Activated T-helper 1 cell treated with anti-CD3 and anti-CD28 coated beads, Interleukin-12 subunit alpha, Interleukin-12 subunit beta, Interleukin-2, Interleukin-4 antibody, amounts not matched to agents 30 ng/mL and 10 ng/mL and 1 ng/mL, durations not matched to agents 14 hours and 24 hours and 36 hours (primary cell): ENCODE measurements at places on chromosomes 5 and 9. TPM values are rescaled to one million over a fixed set of nuclear protein-coding genes. Genes with fewer than 3 reads are reported as not detected.

DNA sequence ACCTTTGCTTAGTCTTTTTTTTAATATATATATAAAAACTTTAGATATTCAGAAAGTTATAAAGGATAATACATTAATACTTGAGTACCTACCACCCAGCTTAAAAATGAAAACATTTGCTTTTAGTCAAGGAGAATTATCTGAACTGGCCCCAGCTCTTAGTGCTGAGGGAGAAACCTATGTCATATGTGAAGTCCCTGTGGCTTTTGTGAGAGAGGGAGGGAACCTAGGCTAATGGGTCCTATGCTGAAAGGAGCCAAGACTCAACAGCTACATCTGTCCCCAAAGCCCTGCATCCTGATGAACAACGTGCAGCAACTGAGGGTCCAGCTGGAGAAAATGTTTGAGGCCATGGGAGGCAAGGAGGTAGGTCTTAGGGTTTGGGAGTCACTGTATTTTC, 92.0 kb upstream of the RUSC2 start:
- no peak for DNase-seq

DNA sequence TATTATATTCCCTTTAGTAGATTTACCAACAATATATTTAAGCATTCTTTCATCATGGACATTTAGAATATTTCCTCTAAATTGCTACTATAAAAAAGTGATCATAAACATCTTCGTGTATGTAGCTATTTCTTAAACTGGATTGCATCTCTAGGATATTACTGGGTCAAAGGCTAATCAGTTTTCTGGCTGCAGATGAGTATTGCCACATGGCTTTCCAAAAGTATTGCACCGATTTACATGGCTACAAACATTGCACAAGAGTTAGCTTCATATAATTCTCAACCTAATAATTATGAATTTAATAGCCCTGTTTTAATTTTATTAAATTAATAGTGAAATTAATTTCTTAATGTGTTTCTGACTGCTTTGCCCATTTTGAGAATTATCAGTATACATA, 183.4 kb downstream of the DMRT2 start:
- no peak for DNase-seq

DNA sequence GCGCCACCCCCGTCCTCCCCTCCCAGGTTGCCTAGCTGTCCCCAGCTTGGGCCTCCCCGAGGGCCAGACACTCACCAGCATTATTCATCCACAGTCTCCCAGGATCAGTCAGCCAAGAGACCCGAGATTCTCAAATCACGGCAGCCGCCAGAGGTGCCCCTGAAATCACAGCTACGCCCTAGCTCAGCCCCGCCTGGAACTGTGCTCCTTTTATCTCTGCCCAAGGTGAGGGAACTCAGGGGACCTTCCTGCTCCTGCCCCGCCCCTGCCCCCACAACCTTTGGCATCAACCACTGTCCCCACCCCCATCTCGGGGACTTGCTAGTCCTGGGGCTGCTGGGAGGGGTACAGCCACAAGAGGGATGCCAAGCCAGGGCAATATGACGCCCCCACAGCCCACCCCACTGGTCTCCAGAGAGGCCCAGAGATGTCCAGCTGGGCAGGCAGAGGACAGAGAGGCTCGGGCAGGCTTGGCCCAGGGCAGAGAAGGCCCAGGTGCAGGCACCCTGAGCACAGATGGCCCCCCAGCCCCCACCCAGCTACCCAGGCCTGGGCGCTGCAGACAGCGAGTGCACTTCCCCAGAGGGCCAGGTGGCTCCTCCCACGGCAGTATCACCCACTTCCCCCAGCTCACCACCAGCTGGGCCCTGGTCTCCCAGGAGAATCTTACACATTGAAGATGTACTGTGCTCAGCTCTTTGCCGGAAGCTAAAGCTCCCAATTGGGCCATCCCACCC, at the start of gene FUT7:
Gene FUT7, minus strand, starts transcription at position 185 of the 737 bp plus-strand sequence. Its CDS starts 97 bp downstream, at position 88.
- DNase-seq, result no peak

- no peak for DNase-seq
Observed at GRCh38 chr5:87263498-87263897, 4.2 kb upstream of the RASA1 start.

DNA sequence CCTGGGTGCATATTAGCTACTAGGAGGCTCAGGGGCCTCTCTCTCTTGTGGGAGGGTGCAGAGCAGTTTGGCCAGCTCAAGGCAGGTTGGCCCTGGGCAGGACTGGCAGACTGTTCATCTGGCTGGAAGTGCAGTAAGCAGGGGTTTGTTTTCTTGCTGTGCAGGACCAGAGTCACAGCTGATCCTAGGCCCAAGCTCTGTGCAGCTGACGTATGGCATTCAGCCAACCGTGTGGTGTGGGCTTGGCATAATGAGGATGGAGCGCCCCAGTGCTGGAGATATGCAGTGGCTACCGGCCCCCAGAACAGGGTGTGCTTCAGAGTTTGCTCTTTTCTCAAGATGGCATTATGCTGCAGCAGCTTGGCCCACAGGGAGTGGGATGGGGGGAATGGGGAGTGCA, 31.0 kb upstream of the PHF24 start:
- no peak for DNase-seq

DNA sequence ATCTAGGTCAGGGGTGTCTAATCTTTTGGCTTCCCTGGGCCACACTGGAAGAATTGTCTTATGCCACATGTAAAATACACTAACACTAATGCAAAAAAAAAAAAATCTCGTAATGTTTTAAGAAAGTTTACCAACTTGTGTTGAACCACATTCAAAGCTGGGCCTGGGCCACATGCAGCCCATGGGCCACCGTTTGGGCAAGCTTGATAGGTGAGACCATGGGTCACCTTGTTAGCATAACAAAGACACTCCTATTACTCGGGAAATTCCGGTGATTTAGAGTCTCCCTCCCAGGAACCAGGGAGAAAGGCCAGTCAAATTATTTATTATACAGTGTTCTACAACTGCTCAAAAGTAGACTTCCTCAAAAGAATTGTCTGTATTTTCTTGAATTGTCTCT, 12.7 kb downstream of the RECK start:
- no peak for DNase-seq

DNA sequence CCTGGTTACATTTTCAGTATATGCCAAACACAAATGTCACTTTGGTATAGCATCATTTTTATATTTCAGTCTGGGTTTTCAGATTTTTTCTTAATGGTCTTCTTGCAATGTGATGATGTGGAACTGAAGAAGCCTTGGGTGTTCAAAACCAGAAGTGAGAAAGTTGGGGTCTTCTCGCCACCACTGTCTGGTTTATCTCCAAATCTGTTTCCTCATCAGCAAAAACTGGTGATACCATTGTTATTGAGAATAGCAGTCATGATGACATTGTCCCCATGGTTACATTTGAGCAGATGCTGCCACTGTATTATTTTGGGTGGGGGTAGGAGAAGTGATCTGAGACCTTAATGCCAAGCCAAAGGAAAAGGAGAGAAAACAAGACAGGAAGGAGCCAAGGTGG, 85.9 kb upstream of the MAP3K1 start:
- DNase-seq, result no peak

DNA sequence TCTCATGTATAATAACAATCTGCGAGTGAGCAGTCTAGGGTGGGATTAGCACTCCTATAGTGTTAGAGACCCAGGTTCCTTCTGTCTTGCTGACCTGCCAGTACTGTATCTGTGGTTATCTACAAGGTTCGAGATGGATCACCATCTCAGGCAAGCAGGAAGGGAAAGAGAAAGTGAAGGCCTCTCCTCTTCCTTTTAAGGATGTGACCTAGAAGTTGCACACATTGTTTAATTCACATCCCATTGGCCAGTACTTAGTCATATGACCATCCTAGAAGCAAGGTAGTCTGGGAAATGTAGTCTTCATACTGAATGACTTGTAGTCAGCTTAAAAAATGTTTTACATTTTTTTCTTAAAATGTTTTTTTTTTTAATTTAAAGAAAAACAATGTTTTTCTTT, 168.6 kb downstream of the CARTPT start:
- DNase-seq, result no peak

DNA sequence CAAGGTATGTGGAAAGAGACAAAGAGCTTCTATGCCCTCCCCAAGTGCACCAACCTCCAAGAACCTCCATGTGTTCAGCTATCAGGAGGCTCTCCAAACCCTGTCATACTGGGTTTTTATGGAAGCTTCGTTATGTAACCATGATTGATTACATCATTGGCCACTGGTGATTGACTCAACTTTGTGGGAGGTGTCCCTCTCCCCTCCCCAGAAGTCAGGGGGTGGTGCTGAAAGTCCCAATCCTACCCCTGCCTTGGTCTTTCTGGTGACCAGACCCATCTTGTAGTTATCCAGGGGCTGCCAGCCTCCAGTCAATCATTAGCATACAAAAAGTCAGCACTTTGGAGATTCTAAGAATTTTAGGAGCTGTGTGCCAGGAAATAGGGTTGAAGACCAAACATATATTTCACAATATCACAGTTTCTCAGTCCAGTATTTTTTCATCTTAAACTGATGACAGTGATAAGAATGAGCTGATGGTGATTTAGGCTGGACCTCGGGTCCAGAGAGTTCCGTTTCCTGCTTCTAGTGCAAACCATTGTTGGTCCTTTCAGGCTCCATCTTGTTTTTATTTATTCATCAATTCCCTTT, 27.3 kb upstream of the FANCC start:
- no peak for DNase-seq

GRCh38 chr5:171462928-171463861, 43.7 kb downstream of the FGF18 start:
- DNase-seq, result no peak

DNA sequence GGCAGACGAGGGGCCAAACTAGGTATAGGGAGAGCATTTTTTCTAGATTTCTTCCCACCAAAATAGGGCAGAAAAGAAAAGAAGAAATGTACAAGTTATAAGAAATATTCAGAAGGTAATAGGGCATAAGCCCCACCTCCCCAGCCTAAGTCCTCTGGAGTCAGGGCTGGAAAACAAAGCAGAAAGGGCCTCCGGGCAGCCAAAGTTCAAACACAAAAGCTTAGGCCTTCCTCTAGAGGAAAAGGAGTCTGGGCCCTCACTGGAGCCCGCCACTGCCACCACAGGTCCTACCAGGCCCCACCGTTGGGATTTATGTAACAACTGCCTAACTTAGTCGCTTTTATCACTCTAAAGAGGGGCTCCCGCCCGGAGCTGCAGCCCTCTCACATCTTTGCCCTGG, 27.6 kb downstream of the TBC1D2 start:
- DNase-seq, result no peak

GRCh38 chr5:149172261-149172660, 31.0 kb downstream of the ABLIM3 start:
- DNase-seq, result no peak

- DNase-seq, result no peak
Observed at GRCh38 chr9:122016309-122016708, 76.8 kb downstream of the TTLL11 start.

MELK gene
- 46.4 and 48.3 TPM in 2 replicates for total RNA-seq

SLC22A4 gene
- total RNA-seq, result 1.6 and 2.6 TPM in 2 replicates

ADRA1B gene
- total RNA-seq, result not detected in 2 replicates

CARTPT gene
- total RNA-seq, result not detected in 2 replicates

CCL28 gene
- total RNA-seq, result 7.5 and 7.8 TPM in 2 replicates

SLC4A9 gene
- not detected in 2 replicates for total RNA-seq

PCDHGA1 gene
- 0.10 TPM in 2 replicates for total RNA-seq

GABRA6 gene
- total RNA-seq, result not detected in 2 replicates

ADAMTS12 gene
- not detected in 2 replicates for total RNA-seq
